Tibial nerve (tissue), 4 donors: ENCODE measurements at places on chromosomes 3 and 15. TPM values are rescaled to one million over a fixed set of nuclear protein-coding genes. Genes with fewer than 3 reads are reported as not detected.

DNA sequence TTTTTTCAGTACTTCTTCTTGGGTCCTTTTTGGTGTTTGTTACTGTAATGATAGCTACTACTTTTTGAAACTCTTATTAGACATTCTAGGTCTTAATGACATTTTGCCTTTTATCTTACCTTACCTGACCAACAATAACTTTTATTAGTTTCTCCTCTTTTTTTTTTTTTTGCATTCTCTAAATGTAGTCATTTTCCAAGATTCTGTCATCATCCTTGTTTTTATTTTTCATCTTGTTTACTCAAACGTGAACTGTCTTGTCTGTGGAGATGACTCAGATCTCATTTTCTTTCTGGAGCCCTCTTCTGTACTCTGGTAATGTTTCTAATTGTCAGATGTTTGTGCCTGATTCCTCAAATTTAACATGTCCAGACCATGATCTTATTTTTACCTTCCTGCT, 2.9 kb downstream of the ABHD5 start:
- H3K27ac ChIP-seq, result no peak overlapping the region
- H3K4me1 ChIP-seq, result peaks cover 26% of the 10 kb centered on the region
- DNase-seq, result no peak
- no peak overlapping the region for H3K4me3 ChIP-seq
- H3K27me3 ChIP-seq, result no peaks in the 10 kb centered on the region

DNA sequence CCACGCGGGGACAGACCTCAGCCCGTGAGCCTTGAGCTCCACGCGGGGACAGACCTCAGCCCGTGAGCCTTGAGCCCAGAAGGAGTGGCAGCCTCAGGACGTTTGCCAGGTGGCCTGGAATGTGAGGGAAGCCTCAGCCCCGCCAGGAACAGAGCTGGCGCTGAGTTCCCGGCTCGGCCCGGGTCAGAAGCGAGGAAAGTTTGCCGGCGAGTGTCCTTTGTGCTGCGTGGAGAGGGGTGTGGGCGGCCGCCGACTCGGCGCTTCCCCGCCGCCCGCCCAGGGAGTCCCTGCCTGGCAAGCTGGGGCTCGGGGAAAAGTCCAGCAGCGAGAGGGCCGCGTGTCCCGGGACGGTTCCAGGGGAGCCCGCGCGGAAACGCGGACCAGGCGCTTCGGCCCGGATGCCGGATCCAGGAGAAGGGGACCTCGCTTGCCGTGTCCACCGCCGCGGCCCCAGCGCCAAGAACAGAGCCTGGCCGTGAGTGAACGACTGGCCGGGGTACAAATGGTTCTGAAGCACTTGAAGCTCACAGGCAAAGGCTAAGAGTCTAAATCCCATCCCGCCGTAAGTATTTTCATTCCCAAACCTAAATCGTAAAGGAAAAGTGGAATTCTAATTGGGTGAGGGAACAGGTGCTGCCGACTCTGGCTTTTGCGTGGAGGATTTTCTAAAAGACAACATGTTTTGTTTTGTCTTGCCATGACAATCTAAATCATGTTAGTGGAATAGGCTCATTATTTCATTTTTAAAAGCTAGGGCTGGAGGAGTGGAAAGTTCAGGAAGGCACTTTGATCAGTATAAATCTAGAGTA, 1.7 kb downstream of the LRRN1 start:
- peaks cover 13% of the 10 kb centered on the region for H3K27me3 ChIP-seq
- peak overlapping the region; percentile 72 for H3K4me3 ChIP-seq
- no peaks in the 10 kb centered on the region for H3K36me3 ChIP-seq

DNA sequence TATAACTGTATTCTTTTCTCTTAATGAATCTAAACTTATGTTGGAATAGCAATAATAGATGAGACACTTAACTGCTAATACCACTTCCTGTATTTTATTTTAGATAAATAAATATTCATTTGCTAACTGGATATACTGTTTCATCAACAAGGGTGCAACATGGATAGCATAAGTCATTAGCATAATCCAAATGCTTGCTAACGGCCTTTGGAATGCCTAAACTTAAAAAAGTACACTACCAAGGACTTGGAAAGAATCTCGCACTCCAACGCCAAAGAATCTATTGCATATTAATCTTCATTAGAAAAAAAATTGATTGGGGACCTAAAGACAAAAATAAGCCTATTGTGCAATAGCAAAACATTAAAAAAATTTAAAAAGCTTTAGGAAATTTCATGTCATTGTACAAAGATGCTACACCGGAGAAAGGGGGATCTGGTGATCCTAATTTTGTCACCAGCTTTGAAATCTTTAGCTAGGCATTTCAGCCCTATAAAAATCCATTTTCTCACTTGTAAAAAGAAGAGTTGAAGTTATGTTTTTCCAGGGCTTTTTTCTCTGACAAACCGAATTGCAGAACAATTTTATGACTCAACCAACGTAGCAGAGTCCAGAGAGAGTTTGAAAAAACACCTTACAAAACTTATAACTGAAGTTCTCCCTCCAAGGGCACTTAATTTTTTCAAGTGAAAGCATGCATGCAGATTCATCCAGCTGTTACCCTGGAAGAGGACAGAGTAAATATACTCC, 4.1 kb downstream of the VGLL3 start:
- no peak overlapping the region for H3K4me3 ChIP-seq
- H3K27ac ChIP-seq, result peak overlapping the region; percentile 98
- H3K36me3 ChIP-seq, result no peaks in the 10 kb centered on the region
- no peaks in the 10 kb centered on the region for H3K27me3 ChIP-seq
- peaks cover 12% of the 10 kb centered on the region for H3K4me1 ChIP-seq
- no peak for DNase-seq

GRCh38 chr15:79322945-79323344, 12.0 kb downstream of the TMED3 start:
- H3K27ac ChIP-seq, result no peak overlapping the region
- DNase-seq, result no peak
- no peak overlapping the region for H3K4me3 ChIP-seq

- no peaks in the 10 kb centered on the region for H3K4me1 ChIP-seq
- H3K36me3 ChIP-seq, result no peaks in the 10 kb centered on the region
- no peaks in the 10 kb centered on the region for H3K27me3 ChIP-seq
- no peak overlapping the region for H3K4me3 ChIP-seq
- no peak overlapping the region for H3K27ac ChIP-seq
Observed at GRCh38 chr15:39918688-39919385, 1.2 kb downstream of the GPR176 start.

Gene THRB
- total RNA-seq, result 6.9 TPM

Gene ANKRD63
- total RNA-seq, result not detected

DNA sequence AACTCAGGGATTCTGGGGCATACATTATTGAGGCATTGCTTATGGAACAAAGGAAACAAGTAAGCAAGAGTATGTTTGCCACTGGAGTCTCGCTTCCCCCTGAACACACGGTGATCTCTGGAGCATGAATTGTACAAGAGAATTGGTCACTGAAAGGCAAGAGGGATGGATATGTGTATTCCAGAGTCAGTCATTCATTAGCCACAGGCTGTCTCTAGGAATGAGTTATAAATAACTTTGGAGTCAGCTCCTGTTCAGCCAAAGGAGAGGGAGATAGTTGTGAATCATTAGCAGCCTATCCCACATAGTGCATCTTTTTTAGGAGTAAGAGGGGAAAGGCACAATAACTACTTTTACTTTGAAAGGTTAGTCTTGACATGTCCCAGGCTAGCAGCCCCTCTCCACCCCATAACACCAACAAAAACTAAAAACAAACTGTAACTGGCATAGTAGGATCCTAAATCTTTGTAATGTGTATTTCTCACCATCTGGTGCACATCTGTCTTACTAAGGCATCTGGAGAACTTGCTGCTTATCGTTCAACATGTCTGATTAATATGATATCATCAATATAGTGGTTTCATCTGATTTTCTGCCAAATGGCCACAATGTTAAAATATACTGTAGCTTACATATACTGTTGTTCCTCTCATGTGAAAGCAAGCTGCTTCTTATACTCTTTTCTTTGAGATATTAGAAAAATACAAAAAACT, 462.2 kb downstream of the GRM7 start:
- no peaks in the 10 kb centered on the region for H3K27me3 ChIP-seq
- no peaks in the 10 kb centered on the region for H3K4me1 ChIP-seq

Gene C3orf22
- not detected for total RNA-seq

DNA sequence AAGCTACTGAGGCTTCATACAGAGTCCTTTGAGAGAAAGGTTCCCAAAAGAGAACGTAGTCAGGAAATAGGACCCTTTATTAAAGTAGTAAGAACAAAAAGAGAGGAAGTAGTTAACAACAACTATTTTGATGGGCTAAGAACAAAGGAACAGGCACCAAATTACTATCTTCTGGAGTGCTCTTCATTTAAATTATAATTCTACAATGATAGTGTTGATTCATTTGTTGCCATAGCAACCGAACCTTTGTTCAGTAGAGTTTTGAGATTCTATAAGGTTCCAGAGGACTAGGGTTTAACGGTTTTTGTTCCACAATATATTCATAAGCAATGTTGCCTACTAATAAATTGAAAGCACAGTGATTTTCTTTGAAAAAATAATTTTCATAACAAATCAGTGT, 78.8 kb downstream of the CMSS1 start:
- H3K4me3 ChIP-seq, result no peak overlapping the region
- H3K4me1 ChIP-seq, result no peaks in the 10 kb centered on the region
- H3K36me3 ChIP-seq, result no peaks in the 10 kb centered on the region
- H3K27ac ChIP-seq, result no peak overlapping the region

DNA sequence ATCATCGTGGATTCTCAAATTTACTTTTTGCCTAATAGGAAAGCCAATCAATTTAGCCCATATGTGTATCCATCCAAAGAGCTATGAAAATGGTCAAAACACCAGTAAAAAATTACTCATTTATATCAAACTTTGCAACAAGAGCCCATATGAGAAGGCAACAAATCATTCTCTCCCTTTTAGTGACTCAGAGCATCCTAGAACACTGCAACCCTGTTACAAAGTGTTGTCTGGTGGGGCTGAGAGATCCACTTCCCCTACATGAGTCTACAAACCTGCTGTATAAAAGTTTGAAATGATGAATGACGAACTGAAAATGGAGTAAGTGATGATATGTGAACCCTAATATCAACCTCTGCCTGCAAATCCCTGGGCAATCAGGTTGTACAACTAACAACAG, 23.3 kb downstream of the PDZRN3 start:
- H3K4me3 ChIP-seq, result no peak overlapping the region
- H3K36me3 ChIP-seq, result no peaks in the 10 kb centered on the region
- no peaks in the 10 kb centered on the region for H3K27me3 ChIP-seq
- DNase-seq, result no peak
